ENCODE measurements at places on chromosomes 11 and 22.

GRCh38 chr11:76835036-76835435, 25.7 kb upstream of the ACER3 start:
- no peak for DNase-seq

GRCh38 chr11:128397362-128397761, 190.0 kb downstream of the ETS1 start:
- no peak for DNase-seq

GRCh38 chr11:123386796-123387510, 43.1 kb upstream of the GRAMD1B start:
- DNase-seq: no peak

- DNase-seq: no peak
Observed at GRCh38 chr11:40716344-40717130, 742.9 kb downstream of the LRRC4C start.

GRCh38 chr11:116913000-116913399, 75.6 kb upstream of the APOA1 start:
- DNase-seq: no peak

GRCh38 chr22:50247748-50248147, 2.9 kb upstream of the TUBGCP6 start:
- DNase-seq: no peak

DNA sequence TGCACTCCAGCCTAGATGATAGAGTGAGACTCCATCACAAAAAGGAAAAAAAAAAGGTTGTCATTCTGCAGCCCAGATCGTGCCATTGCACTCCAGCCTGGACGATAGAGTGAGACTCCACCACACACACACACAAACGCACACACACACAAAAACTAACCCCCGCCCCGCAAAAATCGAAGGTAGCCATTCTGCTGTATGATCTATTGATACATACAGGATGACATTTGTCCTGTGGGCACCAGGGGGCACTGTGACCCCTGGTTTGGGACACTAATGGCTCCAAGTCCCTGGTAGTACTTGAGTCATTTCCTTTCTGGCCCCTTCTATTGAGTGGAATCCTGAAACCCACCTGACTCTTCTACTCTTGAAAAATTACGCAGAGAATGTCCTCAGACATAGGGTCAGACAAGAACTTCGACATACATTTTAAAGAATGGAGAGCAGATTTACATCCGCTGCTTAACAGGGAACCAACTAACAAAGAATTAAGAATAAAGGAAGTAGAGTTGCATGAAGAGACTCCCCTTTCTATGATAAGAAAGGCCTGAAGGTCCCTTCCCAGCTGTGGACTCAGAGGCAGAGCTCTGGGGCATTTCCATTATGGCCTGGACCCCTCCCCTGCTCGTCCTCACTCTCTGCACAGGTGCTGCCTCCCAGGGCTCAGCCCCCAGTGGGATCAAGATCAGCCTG, 35.0 kb upstream of the PRAME start:
- DNase-seq: no peak

- no peak for DNase-seq
Observed at GRCh38 chr11:110479108-110480101, 49.7 kb downstream of the FDX1 start.
